Effector memory CD4-positive, alpha-beta T cell (primary cell): ENCODE measurements at places on chromosomes 1 and 21.
A peak's percentile ranks its signal among the peaks of the same experiment; 100 is the strongest.

DNA sequence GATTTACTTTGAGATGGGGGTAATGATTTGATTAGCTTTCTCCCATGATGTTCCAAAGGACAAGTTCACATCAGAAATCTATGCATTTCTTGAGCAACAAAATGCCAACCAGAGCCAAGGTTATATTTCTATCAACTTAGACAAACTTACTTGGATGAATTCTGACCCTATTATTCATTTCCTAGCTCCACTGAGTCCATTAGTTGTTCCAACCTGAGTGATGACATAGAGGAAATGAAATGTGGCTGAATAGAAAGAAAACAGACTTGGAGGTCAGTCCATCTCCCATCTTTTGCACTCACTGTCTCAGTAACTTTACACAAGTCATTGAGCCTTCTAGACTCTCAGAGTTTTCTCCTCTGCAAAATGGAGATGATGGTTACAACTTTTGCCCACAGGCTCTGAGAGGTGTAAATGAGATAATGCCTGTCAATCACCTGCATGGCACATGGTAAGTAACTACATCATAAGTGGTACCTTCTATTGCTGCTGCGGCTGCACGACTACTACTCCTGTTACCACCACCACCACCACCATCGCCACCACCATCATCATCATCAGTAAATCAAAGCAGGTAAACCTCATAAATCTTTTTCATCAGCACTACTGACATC is 98.2 kb downstream of the PTPN14 start:
- no peaks in the 10 kb centered on the region for H3K4me1 ChIP-seq
- no peak overlapping the region for H3K4me3 ChIP-seq
- no peaks in the 10 kb centered on the region for H3K27me3 ChIP-seq
- DNase-seq = no peak
- H3K36me3 ChIP-seq = no peaks in the 10 kb centered on the region
- no peak overlapping the region for H3K27ac ChIP-seq

- H3K27ac ChIP-seq = no peak overlapping the region
- H3K4me3 ChIP-seq = no peak overlapping the region
- no peaks in the 10 kb centered on the region for H3K4me1 ChIP-seq
- DNase-seq = no peak
- H3K27me3 ChIP-seq = no peaks in the 10 kb centered on the region
- H3K36me3 ChIP-seq = no peaks in the 10 kb centered on the region
These were observed 299.5 kb downstream of the ST6GALNAC3 start for GRCh38 chr1:76374086-76374485.

- no peaks in the 10 kb centered on the region for H3K4me1 ChIP-seq
- peak overlapping the region; percentile 100 for H3K27ac ChIP-seq
- no peaks in the 10 kb centered on the region for H3K27me3 ChIP-seq
- peak overlapping the region; percentile 93 for H3K4me3 ChIP-seq
- peaks cover 2% of the 10 kb centered on the region for H3K36me3 ChIP-seq
These were observed 748 bp downstream of the PPP1R15B start for GRCh38 chr1:204410688-204411450.

- H3K4me3 ChIP-seq = no peak overlapping the region
- H3K27me3 ChIP-seq = no peaks in the 10 kb centered on the region
These were observed 111.7 kb downstream of the TIAM1 start for GRCh38 chr21:31232344-31232743.
